ENCODE measurements at places on chromosomes 11 and 22.

DNA sequence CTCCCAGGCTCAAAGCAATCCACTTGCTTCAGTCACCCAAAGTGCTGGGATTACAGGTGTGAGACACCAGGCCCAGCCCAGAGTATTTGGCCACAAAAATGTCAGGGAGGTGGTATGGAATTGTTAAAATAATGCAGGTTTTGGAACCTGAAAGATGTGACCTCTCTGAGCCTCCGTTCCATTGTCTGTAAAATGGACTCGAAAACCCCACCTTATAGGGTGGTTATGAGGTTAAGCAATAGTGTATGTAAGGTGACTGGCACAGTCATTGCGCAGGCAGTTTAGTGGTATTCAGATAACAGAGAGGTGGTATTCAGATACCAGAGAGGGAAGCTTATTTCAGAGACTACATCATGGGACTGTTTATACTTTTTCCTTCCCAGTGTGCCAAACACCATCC is 52.5 kb upstream of the PRSS23 start:
- DNase-seq, result no peak

GRCh38 chr11:45250035-45250718 is 36.0 kb downstream of the SYT13 start:
- DNase-seq, result no peak

DNA sequence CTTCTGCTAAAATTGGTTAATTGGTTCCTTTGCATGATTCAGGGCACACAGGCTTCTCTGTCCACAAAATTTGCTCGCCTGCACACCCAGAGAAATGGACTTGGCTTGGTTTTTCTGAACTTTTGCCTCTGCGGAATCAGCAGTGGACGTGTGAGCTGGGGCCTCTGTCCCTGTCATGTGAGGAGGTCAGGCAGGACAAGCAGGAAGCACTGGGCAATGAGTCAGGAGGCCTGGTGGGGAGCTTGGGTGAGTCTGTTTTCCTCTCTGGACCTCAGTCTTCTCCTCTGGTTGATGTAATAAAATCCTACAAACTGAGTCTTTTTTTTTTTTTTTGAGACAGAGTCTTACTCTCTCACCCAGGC is 10.4 kb upstream of the CELSR1 start:
- DNase-seq, result no peak

DNA sequence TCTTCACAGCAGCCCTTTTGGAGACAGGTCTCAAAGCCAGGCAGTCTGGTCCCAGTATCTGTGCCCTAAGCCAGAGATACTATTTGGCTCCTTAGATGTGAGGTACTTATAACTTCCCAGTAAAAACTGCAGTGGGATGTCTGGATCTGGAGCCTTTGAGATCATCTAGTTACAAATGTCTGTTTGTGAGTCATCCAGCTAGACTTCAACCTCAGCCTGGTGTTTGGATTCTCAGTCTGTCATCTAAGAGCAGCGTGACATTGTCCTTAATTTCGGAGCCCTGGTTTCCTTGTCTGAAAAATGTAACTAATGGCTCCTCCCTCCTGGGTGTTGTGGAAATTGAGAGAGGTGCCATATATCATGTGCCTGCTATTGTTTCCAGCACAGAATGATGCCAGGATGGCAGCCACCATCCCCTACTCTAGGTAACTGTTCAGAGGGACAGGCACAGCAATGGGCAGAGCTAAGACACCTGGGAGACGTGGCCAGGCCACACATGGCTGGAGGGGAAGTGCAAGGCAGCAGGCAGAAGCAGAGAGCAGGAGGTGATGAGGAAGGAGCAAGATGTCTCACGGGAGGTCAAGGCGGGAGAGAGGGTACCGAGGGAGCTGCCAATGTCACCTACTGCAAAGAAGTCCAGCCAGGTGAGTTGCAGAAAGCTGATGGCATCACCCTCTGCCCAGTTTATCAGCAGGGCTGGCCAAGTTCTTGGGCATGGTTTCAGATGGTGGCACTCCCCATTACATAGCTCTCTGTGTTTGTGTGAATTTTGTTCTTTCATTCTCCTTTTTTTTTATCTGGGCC is 20.6 kb upstream of the ST3GAL4 start:
- no peak for DNase-seq

- no peak for DNase-seq
Observed at GRCh38 chr11:35064114-35064800, 74.7 kb upstream of the CD44 start.

DNA sequence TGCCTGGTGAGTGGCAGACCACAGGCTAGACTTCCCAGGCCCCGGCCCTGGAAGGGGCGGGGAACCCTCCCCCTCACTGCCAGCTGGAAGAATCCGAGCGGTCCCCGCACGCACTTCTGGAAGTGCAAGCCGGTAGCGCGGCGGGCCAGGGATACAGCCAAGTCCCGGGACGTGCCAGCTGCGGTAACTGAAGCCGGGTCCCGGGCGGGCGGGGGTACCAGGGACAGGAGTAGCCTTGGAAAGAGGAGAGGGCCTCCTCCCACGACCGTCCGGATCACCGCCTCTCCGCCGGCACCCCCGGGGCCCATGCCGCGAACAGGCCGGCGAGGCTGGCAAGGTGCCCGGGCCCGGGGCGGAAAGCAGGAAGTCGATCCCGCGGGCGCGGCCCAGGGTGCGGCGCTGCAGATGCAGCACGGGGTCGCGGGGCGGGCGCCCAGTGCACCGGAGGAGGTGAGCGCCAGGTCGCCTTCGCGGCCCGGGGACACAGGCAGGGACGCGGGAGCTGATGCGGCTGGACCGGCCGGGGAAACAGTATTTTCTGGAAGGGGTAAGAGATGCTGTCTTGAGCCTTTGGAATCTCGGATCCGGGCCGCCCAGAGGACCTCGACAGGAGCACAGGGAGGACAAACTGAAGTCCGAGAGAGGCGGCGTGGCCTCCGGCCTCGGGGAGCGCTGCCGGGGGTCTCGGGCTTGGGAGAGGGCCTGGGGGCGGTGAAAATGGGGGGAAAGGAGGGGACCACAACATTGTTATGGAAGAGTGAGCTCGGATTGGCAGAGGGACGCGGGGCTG is 783 bp upstream of the SLC35C1 start:
- DNase-seq, result peak; percentile 80

DNA sequence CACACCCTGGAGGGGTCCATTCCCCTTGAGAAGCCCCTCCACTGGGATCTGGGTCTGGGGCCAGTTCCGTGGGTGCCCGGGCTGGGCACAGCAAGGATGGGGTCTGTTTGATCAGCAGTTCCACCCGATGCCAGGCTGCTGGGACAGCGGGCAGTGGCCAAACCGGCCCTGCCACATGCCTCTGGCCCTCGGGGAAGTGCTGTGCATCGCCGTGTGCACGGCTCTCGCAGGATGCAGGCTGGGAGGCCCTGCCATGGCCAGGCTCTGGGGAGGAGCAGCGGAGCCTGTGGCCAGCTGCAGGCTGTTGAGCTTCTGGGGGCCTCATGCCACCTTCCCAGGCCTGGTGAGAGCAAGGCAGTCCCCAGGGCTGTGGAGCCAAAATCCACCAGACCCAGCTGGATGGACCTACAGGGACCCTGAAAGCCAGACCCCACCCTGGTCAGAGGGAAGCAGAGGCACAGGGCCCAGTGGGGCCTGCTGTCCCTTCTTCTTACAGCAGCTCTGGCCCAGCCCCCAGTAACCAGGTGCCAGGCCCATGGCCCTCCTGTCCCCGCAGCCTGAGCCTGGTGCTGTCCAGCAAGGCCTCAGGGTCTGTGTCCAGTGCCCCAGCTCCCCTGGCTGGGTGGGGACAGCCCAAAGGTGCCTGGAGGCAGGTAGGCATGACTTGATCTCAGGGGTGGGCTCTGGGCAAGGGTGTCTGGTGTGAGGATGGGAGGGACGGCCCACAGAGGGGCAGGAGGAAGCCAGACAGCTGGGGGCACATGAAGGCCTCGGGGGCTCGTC is 57.3 kb downstream of the WNT7B start:
- no peak for DNase-seq

DNA sequence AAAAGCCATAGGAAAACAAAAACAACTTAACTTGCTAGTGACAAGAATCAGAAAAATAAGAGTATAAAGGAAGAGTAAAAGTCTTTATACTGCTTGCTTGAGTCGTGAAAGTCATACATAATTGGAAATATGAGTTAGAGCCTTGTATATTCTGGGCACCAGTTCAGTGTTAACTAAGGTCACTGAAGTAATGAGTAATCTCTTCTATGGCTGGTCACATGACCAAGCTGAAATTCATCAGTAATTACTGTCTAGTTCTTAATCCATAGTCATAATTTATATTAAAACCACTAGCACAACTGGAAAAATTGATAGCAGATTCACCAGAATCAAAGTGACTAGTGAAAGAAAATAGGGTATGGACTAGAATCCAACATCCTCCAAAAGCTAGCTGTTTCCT is 84.4 kb upstream of the SLC5A12 start:
- no peak for DNase-seq

DNA sequence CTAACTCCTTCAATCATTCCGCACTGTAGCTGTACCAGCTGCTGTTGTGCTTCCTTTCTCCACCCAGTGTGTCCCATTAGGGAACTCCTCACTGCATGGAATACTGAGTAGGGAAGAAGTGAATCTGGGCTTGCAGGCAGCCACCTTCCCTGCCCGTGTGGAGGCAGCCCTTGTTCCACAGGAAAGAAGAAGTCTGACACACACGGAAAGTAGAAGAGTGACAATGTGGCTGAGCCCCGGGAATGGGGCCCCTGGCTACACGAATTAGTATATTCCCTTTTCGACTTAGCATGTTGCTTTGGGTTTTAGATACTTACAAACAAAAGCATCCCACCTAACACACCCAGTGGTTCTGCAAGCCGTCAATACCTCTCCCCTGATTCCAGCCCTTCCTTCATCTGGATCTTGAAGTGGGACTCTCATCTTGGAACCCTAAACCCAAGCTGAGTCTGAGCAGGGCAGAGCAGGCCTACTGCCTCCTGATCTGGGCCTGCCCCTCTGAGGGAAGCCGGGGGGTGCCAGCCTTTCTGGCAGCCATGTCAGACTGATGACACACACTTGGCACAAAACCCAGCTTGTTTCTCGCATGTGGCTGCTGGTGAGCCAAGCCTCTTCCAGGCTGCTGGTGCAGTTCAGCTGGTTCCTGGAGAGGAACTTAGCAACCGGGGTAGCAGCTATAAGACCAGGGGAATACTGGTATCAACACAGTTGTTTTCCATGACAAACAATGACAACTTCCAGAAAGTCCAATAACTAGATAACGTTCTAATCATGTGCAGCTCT is 71.6 kb downstream of the C11orf58 start:
- DNase-seq, result no peak

- DNase-seq, result no peak
Observed at GRCh38 chr22:30743257-30744020, 48.8 kb downstream of the OSBP2 start.

DNA sequence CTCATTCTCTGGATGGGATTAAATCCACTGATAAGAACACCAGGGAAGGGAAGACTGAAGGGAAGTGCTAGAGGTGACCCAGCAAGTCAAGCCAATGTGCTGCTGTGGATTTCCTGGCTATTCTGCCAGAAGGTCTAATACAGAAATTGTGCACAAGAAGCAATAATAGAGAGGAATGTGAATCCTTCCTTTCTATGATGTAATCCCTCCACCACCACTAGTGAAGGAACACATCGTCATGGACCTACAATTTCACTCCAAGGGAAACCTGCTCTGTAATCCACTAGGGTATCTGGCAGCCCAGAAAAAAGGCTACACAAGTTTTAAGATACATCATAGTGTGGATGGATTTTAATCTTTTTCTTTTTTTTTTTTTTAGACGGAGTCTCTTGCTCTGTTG is 17.4 kb downstream of the LARGE2 start:
- DNase-seq, result no peak

- no peak for DNase-seq
Observed at GRCh38 chr11:68584097-68584496, 100.2 kb upstream of the GAL start.

DNA sequence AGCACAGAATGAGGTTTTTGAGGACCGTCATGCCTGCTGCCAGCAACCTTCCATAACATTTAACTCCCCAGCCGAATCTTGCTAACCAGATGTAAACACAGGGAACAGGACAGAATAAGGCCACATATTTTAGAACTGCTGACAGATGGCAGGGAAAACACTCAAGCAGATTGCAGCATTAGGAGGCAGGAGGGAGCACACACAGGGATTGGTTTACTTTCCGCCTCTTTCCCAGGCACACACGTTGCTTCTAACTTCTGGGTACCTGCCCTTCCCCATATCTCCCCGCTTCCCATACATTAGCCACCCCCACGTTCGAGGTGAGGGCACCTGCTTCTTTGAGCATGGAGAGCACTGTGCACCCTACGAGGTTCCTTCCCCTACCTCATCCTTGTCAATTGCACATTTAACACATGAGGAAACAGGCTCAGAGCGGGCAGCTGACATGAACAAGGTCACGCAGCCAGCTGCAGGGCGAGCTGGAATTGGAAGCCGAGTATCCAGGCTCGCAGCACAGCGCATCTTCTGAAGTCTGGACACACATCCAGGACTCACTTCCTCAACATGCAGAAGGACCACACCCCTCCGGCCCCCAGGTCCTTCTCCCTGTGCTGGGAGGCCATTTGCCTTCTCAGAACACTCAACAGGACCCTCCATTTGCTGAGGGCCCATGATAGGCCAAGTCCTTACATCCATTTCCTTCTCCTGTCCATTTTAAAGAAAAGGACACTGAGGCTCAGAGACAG is 18.7 kb downstream of the ASPHD2 start:
- no peak for DNase-seq

DNA sequence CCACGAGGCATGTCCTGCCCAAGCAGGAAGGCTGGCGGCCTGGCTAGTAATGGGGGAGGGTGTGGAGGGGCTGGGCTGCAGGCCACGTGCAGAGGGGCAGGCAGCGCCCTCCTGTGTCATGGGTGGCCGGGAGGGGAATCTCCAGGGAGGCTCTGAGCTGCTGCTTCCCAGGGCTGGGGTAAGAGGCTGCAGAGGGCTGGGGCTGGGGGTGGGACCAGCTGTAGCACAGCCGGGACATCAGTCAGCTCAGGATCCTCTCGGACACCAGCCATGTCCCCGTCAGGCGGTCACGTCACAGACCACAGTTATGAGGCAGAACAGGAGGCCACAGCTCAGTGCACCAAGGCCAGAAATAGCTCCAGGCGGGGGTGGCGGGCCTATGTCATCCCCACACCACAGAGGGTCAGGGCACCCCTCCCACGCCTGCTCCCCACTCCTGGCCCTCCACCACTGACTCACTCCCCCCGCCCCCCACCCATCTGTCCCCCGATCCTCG is 21.1 kb downstream of the RTN4R start:
- DNase-seq, result no peak

- peak; percentile 90 for DNase-seq
Observed at GRCh38 chr11:78647986-78648875, 73.6 kb upstream of the NARS2 start.

DNA sequence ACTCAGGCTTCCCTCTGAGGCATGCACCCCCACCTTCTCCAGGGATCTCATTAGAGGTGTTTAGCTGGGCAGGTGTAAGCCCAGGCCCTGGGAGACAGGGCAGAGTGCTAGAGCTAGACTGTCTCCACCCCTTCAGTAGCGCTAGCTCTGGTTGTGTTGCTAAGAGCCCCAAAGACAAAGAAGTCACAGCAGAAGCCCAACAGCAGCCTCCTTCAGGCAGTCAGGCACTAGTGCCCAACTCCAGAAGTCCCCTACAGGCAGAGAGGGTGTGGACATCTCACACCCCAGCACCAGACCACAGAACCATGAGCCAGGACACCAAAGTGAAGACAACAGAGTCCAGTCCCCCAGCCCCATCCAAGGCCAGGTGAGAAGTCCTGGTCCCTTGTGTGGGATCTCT is at the start of gene CNGA4:
Gene CNGA4 (plus strand): TSS at position 188 of the 400 bp plus-strand sequence. CDS start 118 bp downstream, at position 306.
- DNase-seq, result peak; percentile 23
